ENCODE measurements at places on chromosomes 1 and 21.
A peak's percentile ranks its signal among the peaks of the same experiment; 100 is the strongest.

DNA sequence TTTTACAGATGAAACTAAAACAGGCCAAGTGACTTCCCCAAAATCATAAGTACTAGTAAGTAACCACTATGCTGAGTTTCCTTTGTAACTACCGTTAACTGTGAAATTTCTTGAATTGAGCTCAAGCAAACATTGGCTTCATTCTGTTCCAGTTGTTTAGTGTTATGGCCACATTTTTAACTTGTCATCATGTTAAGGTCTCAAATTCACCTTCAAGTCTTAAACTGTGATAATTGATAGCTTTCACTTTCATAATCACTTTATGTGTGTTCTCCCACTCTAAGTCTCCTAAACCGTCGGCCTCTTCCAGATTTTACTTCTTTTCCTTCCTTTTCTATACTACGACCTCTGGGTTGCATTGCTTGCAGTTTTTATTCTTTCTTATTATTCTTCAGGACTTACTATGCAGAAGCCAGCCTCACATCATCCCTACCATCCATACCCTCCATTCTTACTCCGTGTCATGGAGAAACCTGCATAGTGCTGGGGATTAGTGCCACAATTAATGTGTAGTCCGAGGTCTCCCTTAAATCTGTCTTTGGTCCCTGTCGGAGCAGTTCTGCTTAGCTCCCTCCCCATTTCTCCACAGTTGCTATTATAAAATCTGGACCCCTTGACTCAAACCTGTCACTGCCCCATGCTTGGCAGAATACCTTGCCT is 5.8 kb downstream of the KIF1B start:
- DNase-seq: no peak

GRCh38 chr21:31882711-31883110 is 9.9 kb downstream of the HUNK start:
- DNase-seq: no peak

DNA sequence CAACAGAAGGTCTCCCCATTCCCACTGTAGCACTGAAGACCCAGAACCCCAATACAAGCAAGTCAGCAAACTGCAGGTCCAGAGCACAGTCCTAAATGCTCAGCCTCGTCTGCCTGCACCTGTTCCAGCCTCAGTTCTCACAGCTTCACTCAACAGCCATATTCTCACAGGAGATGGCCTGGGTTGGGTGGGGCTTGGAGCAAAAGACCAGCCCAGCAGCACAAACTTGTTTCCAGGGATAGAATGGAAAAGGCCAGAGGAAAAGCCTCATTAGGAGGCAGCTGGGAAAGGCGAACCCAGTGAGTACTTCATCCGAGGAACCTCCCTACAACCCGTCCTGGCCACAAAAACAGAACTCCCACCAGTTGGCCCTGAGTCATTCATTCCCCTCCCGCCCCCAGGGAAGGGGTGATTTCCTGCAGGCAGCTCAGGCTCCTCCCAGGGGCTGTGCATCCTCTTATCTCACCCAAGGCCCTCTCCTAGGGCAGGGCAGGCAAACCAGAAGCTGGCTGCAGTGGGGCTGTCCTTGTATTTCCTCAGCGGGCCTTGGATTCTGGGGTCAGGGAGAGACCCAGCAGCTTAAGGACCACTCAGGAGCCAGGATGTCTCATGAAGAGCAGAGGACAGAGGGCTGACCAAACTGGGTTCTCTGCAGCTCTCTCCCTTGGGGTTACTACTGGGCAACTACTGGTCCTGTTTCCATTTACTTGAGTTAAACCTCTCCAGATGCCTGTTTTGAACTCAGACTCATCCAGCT is 7.4 kb upstream of the MPL start:
- DNase-seq: peak; percentile 10

GRCh38 chr1:156889802-156890580 is 3.5 kb upstream of the PEAR1 start:
- peak; percentile 82 for DNase-seq

DNA sequence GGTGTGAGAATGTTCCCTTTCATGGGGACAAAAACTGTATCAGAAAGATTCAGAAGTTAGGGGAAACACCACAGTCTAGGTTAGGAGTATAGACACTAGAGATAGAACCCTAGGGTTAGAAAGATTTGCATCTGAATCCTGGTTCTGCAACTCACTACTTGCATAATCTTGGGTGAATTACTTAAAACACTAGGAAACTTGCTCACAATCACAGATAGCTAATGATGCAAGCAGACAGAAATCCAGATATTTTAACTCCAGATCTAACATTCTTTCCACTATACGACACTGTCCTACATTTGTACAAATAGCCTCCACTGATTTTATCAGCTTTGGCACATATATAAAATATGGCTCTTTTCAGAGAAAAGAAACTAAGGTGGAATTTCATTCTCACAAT is 30.8 kb upstream of the GLIS1 start:
- DNase-seq: no peak

All from ACHN (cell line).